GM12864 (cell line): ENCODE measurements at places on chromosomes 11 and 22.

GRCh38 chr22:17569971-17570511, 6.7 kb downstream of the SLC25A18 start:
- DNase-seq, result no peak

GRCh38 chr22:20922141-20922751, 5.0 kb downstream of the CRKL start:
- no peak for DNase-seq

GRCh38 chr22:37655252-37655563, 3.3 kb upstream of the PDXP start:
- DNase-seq, result no peak

DNA sequence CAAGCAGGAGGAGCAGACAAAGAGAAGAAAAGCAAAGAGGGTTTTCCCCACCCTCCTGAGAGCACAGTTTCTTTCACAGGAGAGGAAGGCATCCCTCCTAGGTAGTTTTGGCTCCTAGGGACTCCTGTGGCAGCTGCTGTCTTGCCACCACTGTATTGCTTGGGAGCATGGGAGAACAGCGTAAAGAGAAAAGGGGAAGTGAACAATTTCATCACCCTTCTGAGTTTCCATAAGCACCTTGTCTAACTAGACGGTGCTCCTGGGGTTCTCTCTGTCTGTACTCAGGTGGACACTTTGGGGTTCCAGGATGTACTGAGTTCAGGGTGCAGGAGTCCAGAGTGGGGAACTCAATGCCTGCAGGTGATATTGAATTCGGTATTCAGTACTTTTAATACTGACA, 1430.5 kb downstream of the TBC1D22A start:
- DNase-seq, result no peak

GRCh38 chr22:32309585-32310251, 47.9 kb upstream of the RFPL3 start:
- no peak for DNase-seq

DNA sequence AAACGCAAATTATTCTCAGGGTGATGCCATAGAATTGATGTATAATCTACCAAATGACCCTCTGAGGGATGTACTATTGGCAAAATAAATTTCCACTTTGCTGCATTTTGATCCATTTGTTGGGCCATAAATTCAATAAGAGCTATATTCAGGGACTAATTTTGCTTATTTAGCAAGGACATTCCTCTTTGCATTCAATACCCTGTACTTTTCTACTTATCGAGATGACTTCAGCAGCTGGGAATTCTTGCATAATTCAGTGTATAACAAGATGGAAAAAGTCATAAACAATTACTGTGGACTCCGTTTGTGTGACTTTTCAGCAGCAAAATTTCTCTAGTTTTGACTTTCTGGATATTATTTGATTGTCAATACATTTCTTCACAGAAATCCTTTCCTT, 744.7 kb upstream of the CCDC179 start:
- DNase-seq, result no peak

DNA sequence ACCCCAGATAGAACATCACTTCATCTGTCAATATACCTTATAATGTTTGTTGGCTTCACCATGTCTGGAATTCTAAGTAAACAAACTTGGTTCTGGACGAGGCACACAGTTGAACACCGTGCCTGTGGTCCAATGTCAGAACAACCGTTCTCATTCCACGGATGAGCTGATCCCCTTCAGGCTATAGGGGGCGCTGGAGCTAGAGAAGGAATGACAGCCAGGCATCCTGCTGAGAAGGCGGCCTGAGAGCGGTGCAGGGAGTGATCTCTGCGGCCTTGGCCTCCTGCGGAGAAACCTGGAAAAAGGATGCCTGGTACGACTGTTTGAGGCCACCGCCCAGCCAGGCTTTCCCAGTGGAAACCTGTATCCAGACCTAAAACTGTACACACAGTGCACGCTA, 48.7 kb downstream of the FDX1 start:
- no peak for DNase-seq
